Myocyte (in vitro differentiated cells): ENCODE measurements at places on chromosomes 3 and 15.

- no peak for DNase-seq
Measured at GRCh38 chr15:41983221-41983620, 10.9 kb upstream of the EHD4 start.

DNA sequence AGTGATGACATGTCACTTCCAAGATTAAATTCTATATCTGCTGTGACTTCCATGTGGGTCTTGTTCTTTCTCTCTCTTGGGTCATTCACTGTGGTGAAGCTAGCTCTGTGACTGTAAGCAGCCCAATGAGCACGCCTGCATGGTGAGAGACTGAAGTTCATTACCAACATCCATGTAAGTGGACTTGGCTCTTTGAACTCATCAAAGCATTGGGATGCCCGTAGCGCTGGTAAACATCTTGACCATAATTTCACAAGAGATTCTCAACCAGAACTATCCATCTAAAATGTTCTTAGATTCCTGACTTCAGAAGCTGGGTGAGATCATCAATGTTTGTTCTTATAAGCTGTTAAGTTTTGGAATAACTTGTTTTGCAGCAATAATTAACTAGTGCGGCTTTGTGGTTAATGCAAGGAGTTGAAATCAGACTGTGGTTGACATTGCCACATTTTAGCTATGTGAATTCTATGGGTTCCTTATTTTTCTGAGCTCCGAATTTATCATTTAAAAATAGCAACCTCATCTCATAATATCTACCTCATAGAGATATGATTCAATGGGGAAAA, 31.6 kb upstream of the LRRC3B start:
- no peak for DNase-seq

- DNase-seq, result no peak
Measured at GRCh38 chr3:77475507-77475906, 435.6 kb downstream of the ROBO2 start.

DNA sequence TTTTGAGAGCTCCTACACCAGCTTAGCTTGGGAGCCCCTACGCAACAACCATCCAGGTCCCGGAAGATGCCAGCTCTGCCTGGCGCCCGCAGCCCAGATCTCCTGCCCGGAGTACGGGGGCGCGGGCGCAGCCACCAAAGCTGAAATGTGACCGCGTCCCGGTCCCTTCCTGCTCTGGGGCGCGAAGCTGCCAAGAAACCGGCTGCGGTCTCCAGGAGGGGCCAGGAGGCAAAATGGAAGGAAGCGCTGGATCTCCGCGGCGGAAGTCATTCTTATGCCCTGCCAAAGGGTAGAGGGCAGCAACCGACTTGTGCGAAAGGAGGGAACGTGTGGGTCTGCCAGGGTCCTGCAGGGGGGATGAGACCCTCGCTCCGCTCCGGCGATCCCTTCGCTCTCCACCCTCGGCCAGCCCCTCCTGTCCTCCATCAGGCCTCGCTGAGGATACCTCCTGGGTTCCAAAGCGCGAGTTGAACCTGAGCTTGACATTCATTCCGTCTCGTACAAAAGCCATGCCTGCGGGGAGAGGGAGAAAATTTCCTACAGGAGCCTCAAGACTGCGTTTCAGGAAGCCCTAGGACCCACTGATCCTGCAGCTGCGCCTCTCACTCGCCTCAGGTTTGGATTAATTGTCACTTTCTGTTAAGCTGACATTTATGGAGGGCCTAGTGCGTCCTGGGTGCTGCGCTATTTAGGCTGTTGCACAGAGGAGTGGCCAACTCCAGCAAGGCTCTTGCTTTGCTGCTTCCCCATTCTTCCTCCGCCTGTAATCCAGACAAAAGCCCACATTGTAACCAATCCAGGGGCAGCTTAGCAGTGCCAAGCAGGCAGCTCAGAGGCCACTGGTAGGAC, 98.3 kb upstream of the VGLL3 start:
- DNase-seq, result peak; percentile 91

GRCh38 chr3:143389388-143389787, 269.8 kb downstream of the CHST2 start:
- DNase-seq, result no peak

- no peak for DNase-seq
Measured at GRCh38 chr3:187227658-187228258, 30.5 kb downstream of the RTP1 start.

DNA sequence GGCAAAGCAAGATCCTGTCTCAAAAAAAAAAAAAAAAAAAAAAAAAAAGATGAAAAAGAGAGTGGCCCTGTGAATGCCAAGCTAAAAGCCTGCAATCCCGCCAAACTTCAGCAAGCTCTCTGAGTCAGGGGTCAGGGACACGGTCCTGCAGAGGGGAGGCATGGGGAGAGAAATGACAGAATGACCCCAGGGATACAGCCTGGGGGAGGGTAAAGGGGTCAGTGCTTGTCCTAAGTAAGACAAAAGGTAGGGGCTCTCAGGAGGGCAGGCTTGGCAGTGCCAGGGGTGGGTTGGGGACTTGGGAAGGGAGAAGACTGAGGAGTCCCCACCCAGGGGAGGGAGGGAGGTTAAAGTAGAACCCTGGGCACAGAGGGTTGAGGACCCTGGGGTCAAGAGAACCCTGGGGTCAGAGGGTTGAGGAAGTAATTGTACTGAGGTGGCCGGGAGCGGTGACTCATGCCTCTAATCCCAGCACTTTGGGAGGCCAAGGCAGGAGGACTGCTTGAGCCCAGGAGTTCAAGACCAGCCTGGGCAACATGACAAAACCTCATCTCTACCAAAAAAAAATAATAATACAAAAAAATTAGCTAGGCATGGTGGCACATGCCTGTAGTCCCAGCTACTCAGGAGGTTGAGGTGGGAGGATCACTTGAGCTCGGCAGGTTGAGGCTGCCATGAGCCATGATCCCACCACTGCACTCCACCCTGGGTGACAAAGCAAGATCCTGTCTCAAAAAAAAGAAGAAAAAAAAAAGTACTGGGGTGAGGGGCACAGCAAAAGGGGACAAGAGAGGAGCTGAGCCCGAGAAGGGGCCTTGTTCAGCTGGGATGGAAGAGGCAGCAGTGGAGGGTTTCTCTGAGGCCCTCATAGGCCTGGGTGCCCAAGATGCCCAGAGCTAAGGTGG, 5.2 kb upstream of the SEMA3B start:
- no peak for DNase-seq
